ENCODE measurements at places on chromosomes 11 and 22.

GRCh38 chr11:67584881-67585873 lies 1.6 kb downstream of the GSTP1 start:
- no peak for DNase-seq

DNA sequence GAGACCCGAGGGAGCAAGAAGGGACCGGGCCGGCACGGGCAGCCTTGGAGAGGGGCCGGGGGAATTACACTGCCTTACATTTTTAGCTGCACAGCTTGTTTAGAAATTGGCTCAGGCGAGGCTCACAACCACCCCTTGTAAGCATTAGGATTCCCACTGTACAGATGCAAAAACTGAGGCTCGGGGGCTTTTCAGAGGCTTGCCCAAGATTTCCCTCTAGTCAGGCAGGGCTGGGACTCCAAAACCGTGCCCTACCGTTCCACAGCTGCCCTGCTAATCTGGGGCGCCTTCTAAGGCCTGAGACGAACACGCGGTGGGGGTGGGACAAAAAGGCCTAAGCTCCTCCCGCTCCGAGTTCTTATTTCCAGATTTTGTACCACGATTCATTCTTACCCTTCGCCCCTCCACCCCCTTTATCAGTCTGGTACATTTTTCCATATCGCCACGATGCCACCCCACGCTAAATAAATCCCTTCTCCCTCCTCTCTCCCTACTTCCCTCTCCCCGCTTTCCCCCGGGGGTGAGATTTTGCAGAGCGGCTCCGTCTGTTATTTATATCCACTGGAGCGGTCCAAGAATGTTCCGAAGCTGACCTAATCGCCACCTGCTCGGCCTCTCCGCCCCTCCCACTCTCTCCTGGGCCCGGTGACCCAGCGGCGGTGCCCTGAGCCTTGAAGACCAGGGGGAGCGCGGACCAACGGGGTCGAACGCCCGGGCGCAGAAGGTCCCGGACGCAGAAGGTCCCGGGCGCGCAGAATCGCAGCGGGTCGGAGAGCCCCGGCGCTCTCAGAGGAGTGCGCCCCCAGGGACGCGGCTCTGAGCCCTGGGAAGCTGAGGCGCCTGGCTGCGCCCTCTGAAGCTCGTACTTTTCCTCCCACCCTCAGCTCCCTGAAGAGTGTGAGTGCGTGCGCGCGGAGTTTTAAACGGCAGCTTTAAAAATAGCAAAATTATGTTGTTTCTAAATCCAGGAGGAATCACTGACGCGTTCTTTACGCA lies 764 bp upstream of the PACSIN3 start:
- peak; percentile 70 for DNase-seq

- DNase-seq, result no peak
Observed at GRCh38 chr22:27197052-27197451, 539.7 kb downstream of the MIAT start.

DNA sequence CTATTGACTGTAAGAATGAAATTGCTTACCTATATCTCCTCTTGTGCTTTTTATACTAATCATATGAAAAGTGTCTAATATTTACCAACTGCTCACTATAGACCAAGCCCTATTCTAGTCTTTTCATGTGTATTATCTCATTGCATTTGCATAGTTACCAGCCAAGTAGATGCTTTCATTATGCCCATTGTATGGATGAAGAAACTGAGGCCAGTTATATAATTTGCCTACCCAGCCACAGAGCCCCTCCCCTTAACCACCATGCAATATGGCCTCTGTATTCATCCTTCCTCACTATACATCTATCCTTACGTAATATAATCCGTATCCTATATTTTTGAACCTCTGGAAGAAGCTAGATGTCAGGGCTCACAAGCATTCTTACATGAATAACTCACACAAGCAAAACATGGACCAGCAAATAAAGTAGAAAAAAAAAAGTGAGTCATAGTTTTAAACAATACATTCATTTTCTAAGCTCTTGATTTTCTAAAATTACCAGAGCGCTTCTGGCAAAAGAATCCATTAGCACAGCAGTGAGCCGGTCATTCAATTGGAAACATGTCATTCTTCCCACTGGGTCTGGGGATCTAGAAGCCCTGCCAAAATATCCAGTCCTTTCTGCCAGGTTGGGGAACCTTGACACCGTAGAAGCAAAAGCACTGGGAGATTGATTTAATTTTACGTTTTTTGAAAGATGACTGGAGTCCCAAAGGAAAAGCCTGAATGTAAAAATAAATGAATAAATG lies 80.0 kb downstream of the C11orf91 start:
- no peak for DNase-seq

GRCh38 chr22:44200451-44200850 lies 19.7 kb downstream of the PARVG start:
- DNase-seq, result no peak

DNA sequence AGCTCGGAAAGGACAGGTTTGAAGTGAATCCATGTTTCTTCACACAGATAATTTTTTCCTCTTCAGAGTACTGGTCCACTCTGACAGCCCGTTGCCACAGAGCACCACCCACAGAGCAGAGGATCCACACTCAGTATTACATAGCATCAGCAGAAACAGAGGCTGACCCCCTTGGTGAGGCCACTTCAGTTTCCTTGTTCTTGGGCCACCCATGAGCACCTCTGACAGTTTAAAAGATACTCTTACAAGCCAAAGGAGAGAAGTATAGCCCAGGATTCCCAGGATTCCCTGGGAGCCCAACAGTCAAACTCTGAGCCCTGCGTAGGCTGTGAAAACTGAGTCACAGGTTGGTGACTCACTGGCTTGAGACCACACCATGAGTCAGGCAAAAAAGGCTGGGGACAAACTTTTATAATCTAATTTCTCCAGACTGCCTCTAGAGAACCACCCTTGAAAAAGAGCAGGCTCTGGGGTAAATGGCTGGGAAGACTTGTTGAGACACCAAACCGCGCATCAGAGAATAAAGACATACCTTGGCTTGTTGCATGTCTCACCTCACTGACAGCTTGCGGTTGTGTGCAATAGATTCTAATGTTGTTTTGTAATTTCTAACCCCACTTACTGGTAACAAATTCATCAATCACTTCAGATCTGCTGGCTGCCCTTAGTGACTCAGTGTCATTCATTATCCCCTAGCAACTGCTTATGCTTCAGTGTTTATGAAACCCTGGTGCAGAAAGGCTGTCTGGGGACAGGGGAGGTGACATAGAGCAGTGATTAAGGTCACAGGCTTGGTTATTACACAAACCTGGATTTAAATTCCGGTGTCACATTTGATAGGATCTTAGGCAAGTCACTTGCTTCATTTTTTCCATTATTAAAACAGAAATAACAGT lies 56.9 kb upstream of the PRSS23 start:
- peak; percentile 80 for DNase-seq

GRCh38 chr22:44665115-44665514 lies 36.9 kb upstream of the PRR5 start:
- no peak for DNase-seq

DNA sequence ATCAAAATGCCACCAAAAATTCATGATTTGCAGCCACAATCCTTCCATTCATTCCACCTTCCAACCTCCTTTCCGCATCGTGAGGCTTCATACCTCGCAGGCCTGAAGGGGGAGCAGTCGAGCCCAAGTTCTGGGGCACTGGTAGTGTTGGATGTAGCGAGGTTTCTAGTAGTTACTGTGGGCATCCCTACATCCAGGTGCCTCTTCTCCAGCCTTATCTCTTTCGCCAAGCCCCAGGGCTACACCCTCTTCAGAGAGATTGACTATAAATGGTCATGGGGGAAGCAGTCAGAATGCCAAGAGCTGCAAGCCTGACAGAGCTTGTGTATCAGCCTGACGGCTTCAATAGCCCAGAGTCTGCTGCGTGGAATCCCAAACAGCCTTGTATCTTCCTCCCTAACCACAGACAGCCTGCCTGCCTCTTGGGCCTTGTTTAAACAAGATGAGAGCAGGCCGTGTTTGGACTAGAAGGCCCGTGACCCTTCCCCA lies 28.9 kb downstream of the CLMP start:
- DNase-seq, result peak; percentile 48

DNA sequence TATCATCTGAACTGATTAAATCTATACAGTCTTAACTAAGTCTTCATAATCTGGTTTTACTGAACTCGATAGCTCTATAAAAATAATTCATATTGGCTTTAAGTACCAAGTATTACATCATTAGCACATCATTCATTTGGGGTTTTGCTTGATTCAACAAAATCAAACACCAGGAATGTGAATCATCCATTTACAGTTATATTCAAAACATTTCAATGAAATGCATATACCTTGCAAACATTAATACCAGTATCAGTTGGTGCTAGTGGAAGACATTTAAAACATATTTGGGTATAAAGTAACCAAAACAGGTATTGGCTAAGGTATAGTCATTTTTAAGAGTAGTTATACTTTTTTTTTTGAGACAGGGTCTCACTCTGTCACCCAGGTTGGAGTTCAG lies 12.2 kb upstream of the CCDC89 start:
- no peak for DNase-seq

DNA sequence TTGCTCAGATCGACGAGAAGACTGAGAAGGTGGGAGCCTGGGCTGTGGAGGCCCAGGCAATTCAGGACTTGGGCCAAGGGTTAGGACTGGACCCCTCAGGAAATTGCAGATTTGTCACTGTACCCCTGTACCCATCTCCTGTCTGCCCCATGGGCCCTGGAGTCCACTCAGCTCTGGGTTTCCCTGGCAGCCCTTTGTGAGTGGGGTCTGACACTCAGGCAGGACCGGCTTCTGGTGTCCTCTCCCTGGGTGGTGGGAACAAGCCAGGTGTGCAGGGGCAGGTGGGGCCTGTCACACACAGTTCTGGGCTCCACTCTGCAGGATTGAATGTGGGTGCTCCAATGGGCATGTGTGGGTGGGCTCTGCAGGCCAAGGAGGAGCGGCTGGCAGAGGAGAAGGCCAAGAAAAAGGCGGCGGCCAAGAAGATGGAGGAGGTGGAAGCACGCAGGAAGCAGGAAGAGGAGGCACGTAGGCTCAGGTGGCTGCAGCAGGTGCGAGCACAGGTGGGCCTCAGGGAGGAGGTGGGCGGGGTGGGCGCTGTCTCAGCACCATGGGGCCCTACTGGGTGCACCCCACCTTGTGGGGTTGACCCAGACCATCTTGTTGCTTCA lies 21.6 kb downstream of the INCENP start:
- DNase-seq, result peak; percentile 15

DNA sequence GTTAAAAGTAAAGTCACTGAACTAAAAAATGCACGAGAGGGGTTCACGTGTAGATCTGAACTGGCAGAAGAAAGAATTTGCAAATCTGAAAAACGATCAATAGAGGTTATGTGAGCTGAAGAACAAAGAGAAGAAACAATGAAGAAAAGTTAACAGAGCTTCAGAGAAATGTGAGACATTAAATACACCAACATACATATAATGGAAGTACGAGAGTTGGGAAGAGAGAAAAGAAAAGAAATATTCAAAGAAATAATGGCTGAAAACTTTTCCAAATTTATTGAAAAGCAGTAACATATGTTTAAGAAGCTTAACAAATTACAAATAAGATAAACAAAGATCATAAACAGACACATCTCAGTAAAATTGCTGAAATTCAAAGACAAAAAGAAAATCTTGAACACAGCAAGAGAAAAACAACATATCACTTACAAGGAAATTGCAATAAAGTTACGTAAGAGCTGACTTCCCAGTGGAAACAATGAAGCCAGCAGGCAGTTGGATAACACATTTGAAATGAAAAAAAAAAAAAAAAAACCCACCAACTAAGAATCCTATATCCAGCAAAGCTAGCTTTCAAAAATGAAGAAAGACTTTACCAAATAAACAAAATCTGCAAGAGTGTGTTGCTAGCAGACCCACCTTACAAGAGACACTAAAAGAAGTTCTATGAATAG lies 56.8 kb downstream of the EMSY start:
- no peak for DNase-seq

DNA sequence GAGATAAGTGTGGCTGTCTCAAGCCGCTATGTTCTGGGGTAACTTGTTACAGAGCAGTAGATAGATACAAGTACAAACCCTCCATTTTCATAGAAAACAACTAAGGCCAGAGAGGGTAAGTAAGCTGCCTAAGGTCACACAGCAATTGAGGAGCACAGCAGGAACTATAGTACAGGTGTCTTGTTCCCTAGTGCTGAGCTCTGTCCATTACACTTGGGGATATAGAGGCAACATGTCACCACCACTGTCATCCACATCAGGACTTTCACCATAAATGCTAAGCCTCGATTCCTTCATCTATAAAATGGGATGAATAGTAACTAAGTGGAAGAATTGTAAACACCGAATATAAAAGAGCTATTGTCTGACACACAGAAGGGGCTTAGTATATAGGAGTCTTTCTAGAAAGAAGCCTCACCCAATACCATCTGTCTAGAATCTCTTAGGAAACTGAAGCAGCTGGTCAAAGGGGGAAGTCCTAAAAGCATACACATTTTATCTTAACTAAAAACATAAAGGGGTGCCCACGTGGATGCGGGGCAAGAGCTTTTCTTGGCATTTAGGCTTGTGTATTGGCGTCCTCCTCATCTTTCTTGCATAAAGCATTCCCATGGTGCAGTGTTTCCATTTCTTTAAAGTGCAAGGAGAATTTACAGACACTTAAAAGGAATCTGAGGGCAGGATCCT lies 93.8 kb upstream of the ALX4 start:
- no peak for DNase-seq

Measured in activated T-cell treated with anti-CD3 and anti-CD28 coated beads, Interleukin-2, amount 50 U/mL, for 48 hours (primary cell).